ENCODE measurements at places on chromosomes 5 and 9. TPM values are rescaled to one million over a fixed set of nuclear protein-coding genes. Genes with fewer than 3 reads are reported as not detected.
A peak's percentile ranks its signal among the peaks of the same experiment; 100 is the strongest.

- DNase-seq: no peak
- H3K27ac ChIP-seq: no peak overlapping the region
- no peaks in the 10 kb centered on the region for H3K27me3 ChIP-seq
- no peaks in the 10 kb centered on the region for H3K4me1 ChIP-seq
Measured at GRCh38 chr9:77386187-77386586, 208.9 kb downstream of the VPS13A start.

- no peaks in the 10 kb centered on the region for H3K27me3 ChIP-seq
- H3K27ac ChIP-seq: no peak overlapping the region
- no peaks in the 10 kb centered on the region for H3K4me1 ChIP-seq
- no peak for DNase-seq
Measured at GRCh38 chr5:64811050-64811640, 42.4 kb downstream of the CWC27 start.

DNA sequence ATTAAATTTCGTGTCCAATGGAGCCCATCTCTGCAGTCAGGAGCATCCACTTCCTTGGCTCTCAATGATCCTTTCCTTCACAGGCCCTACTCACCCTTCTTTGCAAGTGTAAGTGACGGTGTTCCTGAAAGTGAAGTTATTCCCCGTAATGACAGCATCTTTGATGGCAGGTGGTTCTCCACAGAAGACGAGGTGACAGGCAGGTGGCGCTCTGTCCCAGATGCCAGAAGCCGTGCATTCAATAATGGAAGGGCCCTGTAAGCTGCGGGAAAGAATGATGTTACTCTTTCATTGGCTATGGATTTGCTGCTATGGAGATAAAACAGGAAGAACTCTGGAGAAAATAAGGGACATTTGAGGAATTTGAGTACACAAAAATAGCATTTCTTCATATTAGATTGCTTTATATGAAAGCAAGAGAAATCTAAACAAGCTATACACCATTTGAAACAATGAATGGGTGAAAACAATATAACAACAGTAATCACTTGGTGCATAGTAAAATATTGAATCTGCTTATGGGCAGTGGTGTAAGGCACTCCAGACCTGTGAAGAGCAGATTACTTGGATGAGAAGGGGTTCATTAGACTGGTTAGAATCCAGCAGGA, 89.9 kb upstream of the TXNDC8 start:
- no peak overlapping the region for H3K4me3 ChIP-seq
- peaks cover 12% of the 10 kb centered on the region for H3K36me3 ChIP-seq
- H3K27me3 ChIP-seq: no peaks in the 10 kb centered on the region
- peak; percentile 55 for DNase-seq
- H3K27ac ChIP-seq: no peak overlapping the region

OR13J1 gene
- not detected for total RNA-seq

- H3K27me3 ChIP-seq: no peaks in the 10 kb centered on the region
- H3K4me3 ChIP-seq: no peak overlapping the region
- peak overlapping the region; percentile 40 for H3K27ac ChIP-seq
- H3K4me1 ChIP-seq: peaks cover 49% of the 10 kb centered on the region
- peak; percentile 27 for DNase-seq
Measured at GRCh38 chr9:108058135-108058814, 568.7 kb upstream of the KLF4 start.

DNA sequence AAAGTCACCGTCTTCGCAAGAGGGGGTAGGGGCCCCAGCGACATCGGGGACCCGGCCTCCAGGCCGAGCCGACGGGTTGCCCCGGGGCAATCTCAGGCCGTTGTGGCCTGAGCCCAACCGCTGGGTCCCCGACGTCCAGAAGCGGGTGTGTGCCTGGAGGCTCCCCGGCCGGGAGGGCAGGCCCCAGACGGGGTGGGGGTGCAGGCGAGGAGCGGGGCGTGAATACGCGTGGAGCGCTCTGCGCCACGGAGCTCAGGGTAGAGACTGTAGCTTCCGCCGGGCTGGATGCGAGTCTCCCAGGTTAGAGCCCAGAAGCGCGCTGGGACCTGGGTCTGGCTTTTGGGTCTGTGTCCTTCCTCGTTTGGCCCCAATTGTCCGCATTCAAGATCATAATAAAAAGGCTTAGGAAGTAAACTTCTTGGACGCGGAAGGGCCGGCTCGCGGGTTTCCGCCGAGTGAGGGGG, 3.5 kb downstream of the BARX1 start:
- peaks cover 79% of the 10 kb centered on the region for H3K4me1 ChIP-seq
- peak overlapping the region; percentile 55 for H3K4me3 ChIP-seq
- peak; percentile 24 for DNase-seq
- peak overlapping the region; percentile 25 for H3K27ac ChIP-seq
- peaks cover 98% of the 10 kb centered on the region for H3K27me3 ChIP-seq

GRCh38 chr9:124392254-124392870, 22.9 kb downstream of the PSMB7 start:
- H3K27me3 ChIP-seq: no peaks in the 10 kb centered on the region
- DNase-seq: no peak

CDH18 gene
- total RNA-seq: 0.92 TPM

FOXD4L3 gene
- total RNA-seq: not detected

ICE1 gene
- 16.9 TPM for total RNA-seq

SPATA31E1 gene
- not detected for total RNA-seq

DNA sequence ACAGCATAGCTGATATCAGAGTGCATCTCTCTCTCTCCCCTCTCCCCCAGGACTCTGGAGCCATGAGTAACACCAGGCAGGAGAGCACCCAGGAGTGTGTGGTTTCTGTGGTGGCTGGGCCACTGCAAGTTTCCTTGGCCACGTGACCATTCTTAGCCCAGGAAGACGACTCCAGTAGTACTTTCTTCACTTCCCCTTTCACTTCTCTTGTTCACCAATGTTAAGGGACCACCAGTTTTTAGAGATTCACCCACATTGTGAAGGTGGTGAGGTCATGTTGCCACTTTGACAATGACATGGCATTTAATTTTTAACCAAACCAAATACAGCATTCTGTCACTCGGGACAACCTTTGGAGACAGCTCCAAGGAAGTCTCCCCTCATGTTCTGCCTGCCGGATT, 17.9 kb upstream of the DAPK1 start:
- H3K27me3 ChIP-seq: no peaks in the 10 kb centered on the region
- no peak overlapping the region for H3K27ac ChIP-seq
- no peaks in the 10 kb centered on the region for H3K4me1 ChIP-seq
- H3K4me3 ChIP-seq: no peak overlapping the region

GRCh38 chr9:129206401-129206800, 28.3 kb upstream of the IER5L start:
- H3K36me3 ChIP-seq: no peaks in the 10 kb centered on the region
- H3K4me3 ChIP-seq: no peak overlapping the region
- H3K27ac ChIP-seq: no peak overlapping the region
- peaks cover 9% of the 10 kb centered on the region for H3K4me1 ChIP-seq
- DNase-seq: no peak

DNA sequence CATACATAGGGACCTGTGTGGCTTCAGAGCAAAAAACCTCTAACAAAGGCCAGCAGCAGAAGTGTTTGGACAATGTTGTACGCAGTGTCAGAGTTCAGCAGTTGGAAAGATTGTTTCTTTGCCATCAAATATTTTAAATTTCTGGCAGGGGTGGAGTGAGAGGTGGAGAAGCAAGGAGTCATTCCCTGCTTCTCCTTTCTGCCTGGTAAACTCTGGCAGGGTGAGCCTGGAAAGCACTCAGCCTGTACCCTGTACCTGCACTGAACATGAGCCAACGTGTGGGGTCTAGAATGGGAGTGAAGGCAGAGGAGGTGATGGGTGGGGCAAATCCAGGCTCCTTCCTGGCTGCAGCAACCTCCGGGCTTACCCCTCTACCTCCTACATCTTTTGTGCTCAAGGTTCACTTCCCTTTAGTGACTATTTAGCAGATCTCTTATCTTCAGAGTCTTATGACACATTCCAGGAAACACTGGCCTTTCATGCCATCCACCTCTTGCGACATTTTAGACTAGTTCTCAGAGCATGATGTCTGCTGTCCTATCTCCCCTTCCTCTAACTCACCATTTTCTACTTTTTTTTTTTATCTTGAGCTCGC, 445.0 kb upstream of the PIK3R1 start:
- H3K27me3 ChIP-seq: no peaks in the 10 kb centered on the region
- no peaks in the 10 kb centered on the region for H3K36me3 ChIP-seq
- peak; percentile 45 for DNase-seq
- H3K4me1 ChIP-seq: peaks cover 20% of the 10 kb centered on the region
- no peak overlapping the region for H3K4me3 ChIP-seq
- H3K27ac ChIP-seq: peak overlapping the region; percentile 9

TRIM41 gene
- 10.1 TPM for total RNA-seq

LCN10 gene
- total RNA-seq: 0.58 TPM

DNA sequence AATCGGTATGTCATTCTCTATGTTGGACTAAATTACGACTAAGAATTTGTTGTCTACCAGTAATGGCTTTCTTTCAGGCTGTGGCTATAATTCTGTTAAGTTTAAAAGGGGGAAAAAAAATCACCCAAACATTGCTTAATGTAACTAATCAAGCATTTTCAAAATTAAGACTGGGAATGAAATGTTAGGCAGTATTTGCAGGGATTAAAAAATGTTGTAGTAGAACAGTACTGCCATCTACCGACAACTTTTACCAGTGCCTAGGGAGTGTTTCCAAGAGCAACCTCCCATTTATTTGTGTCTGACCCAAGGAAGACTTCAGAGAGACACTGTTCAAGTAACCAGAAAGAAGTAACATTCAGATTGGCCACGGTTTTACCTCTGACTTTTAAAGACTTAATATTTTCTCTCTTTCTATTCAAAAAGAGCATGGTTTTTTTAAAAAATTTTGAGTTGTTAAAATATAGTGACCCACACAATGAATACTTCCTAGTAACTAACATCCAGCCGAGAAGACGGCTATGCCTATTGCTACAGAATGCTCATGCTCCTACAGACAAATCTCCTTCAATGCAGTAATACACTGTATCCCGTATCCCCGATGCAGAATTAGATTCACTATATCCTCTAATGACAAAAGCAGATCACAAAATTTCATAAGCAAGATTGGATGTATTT, 92.4 kb downstream of the ARL15 start:
- H3K4me3 ChIP-seq: no peak overlapping the region
- DNase-seq: peak; percentile 27
- no peaks in the 10 kb centered on the region for H3K36me3 ChIP-seq
- H3K27ac ChIP-seq: no peak overlapping the region
- no peaks in the 10 kb centered on the region for H3K4me1 ChIP-seq
- H3K27me3 ChIP-seq: no peaks in the 10 kb centered on the region

DNA sequence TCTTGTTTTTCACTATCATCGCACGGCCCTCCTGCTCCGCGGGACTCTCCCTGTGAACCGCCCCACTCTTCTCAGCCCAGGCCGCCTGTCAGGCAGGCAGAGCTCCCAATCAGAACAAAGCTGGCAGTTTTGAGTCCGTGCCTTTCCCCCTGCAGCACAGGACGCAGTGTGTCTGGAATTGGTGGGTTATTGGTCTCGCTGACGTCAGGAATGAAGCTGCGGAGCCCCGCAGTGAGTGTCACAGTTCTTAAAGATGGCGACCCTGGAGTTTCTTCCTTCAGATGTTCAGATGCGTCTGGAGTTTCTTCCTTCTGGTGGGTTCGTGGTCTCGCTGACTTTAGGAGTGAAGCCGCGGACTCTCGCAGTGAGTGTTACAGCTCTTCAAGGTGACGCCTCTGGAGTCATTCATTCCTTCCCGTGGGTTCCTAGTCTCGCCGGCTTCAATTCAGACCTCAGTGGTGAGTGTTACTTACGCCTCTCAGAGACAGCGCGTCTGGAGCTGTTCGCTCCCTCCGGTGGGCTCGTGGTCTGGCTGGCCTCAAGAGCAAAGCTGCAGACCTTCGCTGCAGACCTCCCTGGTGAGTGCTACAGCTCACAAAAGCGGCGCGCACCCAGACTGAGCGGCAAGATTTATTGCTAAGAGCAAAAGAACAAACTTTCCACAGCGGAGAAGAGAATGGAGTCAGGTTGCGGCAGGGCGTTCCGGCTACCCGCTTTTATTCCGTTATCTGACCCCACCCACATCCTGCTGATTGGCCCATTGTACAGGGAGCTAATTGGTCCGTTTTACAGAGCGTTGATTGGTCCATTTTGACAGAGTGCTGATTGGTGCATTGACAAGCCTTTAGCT, 7.4 kb downstream of the ZDHHC11B start:
- no peaks in the 10 kb centered on the region for H3K27me3 ChIP-seq
- H3K36me3 ChIP-seq: no peaks in the 10 kb centered on the region
- no peak overlapping the region for H3K4me3 ChIP-seq
- no peak for DNase-seq

PCDHB11 gene
- not detected for total RNA-seq

PTGDS gene
- 30.4 TPM for total RNA-seq

- no peaks in the 10 kb centered on the region for H3K4me1 ChIP-seq
- H3K27ac ChIP-seq: no peak overlapping the region
Measured at GRCh38 chr9:117120061-117120460, 294.8 kb downstream of the ASTN2 start.

- no peak overlapping the region for H3K4me3 ChIP-seq
- H3K36me3 ChIP-seq: no peaks in the 10 kb centered on the region
- H3K4me1 ChIP-seq: no peaks in the 10 kb centered on the region
- peaks cover 85% of the 10 kb centered on the region for H3K27me3 ChIP-seq
- no peak overlapping the region for H3K27ac ChIP-seq
Measured at GRCh38 chr9:130920762-130921299, 18.2 kb downstream of the FIBCD1 start.

- no peak for DNase-seq
- no peaks in the 10 kb centered on the region for H3K4me1 ChIP-seq
- H3K4me3 ChIP-seq: no peak overlapping the region
- no peaks in the 10 kb centered on the region for H3K27me3 ChIP-seq
- H3K36me3 ChIP-seq: no peaks in the 10 kb centered on the region
Measured at GRCh38 chr5:127696683-127697082, 6.5 kb upstream of the CCDC192 start.

GRCh38 chr5:179271821-179272325, 73.4 kb downstream of the ADAMTS2 start:
- no peak overlapping the region for H3K4me3 ChIP-seq
- H3K36me3 ChIP-seq: no peaks in the 10 kb centered on the region
- DNase-seq: no peak

- no peaks in the 10 kb centered on the region for H3K4me1 ChIP-seq
- H3K27me3 ChIP-seq: no peaks in the 10 kb centered on the region
- H3K36me3 ChIP-seq: no peaks in the 10 kb centered on the region
- no peak overlapping the region for H3K27ac ChIP-seq
- DNase-seq: no peak
- H3K4me3 ChIP-seq: no peak overlapping the region
Measured at GRCh38 chr9:126975327-126976220, 61.0 kb downstream of the RALGPS1 start.

- peaks cover 25% of the 10 kb centered on the region for H3K27me3 ChIP-seq
- no peak overlapping the region for H3K4me3 ChIP-seq
- no peak overlapping the region for H3K27ac ChIP-seq
- no peaks in the 10 kb centered on the region for H3K36me3 ChIP-seq
- no peak for DNase-seq
Measured at GRCh38 chr9:68678430-68678829, 26.6 kb upstream of the PIP5K1B start.

DNA sequence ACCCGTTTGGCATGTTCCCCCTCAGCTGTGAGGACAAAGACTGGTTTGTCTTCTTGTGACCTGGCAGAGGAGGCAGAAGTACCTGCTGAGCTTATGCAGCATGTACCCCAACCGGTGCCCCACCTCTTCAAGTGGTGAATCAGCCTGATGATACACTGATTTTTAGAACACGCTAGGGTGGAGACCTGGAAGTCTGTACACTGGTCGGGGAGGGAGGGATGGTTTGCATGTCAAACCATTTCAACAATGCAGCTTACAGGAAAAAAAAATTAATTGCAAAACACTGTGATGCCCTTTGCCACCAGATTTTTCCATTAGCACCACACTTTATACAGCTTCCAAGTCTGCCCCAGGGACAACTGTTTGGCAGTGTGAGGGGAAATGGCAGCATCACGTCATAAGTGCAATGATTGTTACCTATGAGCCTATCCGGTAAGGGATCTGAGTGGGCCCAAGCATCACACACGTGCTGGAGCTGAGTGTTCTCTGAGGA, 155.1 kb upstream of the DMRT1 start:
- no peaks in the 10 kb centered on the region for H3K36me3 ChIP-seq
- peak overlapping the region; percentile 68 for H3K27ac ChIP-seq
- no peak for DNase-seq
- H3K4me1 ChIP-seq: peaks cover 53% of the 10 kb centered on the region
- H3K4me3 ChIP-seq: no peak overlapping the region
